NCI-H524 (cell line): ENCODE measurements at places on chromosomes 13 and 19.
A peak's percentile ranks its signal among the peaks of the same experiment; 100 is the strongest.

DNA sequence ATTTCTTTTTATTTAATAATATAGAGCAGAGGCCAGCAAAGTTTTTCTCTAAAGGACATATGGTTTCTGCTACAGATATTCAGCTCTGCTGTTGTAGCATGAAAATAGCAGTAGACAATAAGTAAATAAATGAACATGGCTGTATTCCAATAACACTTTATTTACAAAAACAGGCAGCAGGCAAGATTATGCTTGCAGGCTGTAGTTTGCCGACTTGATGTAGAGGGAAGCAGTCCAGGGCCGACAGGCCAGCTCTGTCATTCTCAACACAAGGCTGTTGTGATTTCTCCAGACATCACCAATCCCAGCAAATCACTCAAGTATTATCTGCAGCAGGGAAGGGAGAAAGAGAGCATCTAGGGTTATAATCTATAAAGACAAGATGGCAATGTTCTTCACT, 1062.5 kb upstream of the PCDH9 start:
- no peak for DNase-seq

DNA sequence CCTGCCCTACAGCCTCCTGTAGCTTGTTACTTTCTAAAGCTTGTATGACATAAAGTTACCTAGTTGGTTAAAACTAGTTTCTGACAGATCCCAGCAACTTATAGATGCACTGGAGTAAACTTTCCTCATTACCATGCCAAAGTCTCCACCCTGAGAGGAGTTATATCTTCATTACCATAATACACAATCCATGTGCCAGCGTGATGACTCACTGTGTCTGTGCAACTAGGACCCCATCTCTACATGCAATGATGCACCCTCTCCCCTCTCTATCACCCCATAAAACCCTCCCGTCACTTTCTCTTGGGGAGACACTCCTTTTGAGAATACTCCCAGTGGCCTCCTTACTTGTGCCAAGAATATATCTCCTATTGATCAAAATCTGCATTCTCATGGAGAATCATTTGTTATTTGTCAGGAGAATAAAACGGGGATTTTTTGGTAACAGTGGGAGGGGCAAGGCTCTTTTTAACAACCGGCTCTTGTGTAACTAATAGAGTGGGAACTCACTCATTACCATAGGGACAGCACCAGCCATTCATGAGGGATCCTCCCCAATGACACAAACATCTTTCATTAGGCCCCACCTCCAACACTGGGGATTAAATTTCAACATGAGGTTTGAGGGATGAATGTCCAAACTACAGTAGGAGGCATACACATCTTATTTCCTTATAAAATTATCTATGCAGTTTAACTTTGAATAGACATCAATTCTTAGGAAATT, 235.1 kb upstream of the ATXN8OS start:
- DNase-seq, result no peak

DNA sequence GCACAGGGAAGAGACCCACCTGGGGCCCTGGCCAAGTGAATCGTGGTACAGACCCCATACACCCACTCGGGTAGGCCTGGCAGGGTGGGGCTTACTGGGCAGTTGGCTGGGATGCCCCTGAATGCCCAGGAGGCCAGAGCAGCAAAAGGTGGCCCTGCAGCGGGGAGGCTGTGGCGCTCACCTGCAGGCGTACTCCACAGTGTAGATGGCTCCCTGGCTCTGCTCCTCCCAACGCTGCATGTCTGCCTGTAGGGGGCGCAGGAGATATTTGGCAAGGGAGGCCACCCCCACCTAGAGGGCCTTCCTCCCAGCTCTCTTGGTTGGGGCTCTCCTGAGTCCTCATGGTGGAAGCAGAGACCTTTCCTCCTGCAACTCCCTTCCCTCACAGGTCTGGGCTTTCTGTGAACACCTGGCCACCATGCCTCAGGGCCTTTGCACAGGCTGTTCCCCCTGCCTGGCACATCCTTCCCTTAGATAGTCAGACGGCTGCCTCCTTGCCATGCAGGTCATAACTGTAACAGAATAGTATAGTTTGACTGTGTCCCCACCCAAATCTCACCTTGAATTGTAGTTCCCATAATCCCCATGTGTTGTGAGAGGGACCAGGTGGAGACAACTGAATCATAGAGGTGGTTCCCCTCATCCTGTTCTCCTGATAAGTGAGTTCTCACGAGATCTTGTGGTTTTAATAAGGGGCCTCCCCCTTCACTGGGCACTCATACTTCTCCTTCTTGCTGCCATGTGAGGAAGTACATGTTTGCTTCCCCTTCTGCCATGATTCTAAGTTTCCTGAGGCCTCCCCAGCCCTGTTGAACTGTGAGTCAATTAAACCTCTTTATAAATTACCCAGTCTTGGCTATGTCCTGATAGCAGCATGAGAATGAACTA, 5.9 kb downstream of the BORCS8 start:
- peak; percentile 80 for DNase-seq

- DNase-seq, result no peak
Observed at GRCh38 chr19:625257-625656, 8.1 kb downstream of the POLRMT start.

- no peak for DNase-seq
Observed at GRCh38 chr13:93425411-93425810, 198.8 kb downstream of the GPC6 start.

DNA sequence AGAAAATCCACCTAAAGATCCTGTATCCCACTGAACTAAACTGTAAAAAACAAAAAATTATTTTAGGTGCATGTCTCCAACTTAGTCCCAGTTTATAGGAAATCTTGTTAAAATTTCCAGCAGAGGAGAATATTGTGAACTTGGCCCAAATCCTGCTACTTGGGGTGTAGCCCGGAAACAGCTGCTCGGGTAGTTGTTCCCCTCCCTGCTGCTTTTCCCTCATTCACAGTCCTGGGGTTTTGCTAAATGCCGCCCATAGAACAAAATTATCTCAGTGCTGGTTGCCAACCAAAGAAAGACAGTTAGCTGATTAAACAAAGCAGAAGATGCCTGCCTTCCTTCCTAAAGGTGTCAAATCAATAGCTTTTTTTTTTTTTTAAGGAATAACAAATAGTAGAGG, 330.5 kb upstream of the KLF12 start:
- peak; percentile 28 for DNase-seq

DNA sequence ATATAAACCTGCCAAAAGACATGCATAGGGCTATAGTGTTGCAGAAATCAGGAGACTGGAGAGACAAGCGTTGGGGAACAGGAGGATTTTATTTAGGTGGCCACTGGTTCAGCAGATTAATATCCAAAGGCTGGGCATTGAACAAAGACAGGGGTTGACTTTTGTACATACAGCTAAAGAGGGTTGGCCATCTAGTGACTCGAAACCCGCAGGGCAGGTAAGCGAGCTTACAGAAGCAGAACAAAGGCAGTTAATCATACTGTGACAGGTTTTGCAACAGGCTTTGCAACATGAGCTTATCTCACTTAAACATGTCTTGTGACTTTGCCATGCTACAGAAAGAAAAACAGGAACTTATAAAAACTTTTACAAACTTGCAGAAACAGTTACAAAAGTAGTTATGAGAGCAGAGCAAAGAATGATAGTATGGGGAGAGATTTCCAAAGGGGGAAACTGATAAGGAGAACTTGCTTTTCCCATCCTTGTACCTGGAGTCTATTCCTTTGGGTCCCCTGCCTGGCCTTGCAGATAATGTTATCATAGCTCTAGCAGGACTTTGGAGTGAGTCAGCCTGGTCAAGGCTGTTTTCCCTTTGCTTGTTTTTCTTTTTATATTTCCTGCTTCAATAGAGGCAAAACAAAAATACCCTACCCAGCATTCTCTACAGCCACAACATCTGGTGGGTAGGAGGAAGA, 234.2 kb downstream of the PCDH17 start:
- DNase-seq, result no peak

DNA sequence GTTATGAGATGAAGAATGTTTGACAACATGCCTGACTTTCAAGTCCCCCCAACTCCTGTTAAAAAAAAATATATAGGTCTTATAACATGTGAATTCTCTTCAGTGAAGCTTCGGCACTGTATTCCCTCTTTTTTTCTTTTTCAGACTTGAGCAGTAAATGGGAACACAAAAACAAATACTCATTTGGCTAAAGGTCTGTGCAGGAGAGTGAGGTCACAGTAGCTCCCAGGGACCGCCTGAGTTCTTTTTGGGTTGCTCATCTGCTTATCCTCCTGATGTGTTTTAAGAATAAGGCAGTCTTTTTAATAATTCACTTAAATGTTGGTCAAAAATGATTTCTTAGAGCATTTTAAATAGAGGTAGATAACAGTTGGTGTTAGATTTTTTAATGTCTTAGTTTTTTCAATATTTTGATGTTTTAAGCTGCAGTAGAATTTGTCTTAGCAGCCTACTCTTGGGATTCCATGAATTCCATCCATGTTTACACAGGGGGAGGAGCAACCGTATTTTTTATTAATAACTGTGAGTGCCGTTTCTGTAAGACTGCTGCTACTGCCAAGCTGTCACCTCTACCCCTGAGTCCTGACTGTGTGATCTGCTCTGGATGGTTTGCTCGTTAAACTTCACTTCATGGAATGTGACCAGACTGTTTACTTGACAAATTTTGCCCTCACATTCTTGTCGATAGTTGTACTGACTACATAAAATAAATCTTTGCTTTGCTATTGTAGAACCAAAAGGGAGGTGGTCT, 14.9 kb downstream of the HNRNPM start:
- DNase-seq, result no peak

GRCh38 chr19:2252797-2253105, 3.5 kb downstream of the JSRP1 start:
- no peak for DNase-seq

DNA sequence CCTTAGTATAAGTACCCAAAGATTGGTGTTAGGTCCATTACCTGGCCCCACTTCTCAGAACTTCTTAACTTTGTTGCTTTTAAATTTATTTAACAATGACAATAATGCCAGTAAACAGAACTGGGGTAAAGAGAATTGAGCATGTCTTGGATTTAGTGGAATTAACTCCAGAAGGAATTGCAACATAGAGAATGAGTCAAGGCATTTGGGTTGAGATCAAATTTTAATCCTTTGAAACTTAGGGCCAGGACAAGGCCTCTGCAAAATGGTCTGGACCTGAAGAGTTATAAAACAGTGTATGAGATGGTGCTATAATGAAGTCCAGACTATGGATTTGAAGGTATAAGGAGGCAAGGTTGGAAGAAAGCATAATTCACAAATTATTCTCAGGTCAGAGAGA, 1030.4 kb downstream of the SLITRK5 start:
- no peak for DNase-seq

- no peak for DNase-seq
Observed at GRCh38 chr13:79779761-79780160, 298.8 kb downstream of the NDFIP2 start.

GRCh38 chr13:20387441-20387971, 138.2 kb downstream of the CRYL1 start:
- DNase-seq, result no peak

DNA sequence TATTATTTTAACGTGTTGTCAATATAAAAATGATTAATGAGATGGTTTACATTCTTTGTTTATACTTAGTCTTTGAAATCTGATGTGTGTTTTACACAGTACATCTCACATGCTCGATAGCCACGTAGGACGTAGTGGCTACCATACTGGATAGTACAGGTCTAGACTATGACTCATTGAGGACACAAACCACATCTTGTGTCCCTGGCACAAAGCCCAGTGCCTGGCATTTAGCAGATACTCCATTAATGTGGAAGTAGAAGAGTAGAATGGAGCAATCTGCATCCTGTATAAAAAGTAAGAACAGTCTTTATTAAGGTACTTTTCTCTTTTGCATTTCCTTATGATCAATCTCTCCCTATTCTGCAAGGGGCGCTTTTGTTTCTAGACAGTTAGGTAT, 49.0 kb upstream of the FRY start:
- no peak for DNase-seq

DNA sequence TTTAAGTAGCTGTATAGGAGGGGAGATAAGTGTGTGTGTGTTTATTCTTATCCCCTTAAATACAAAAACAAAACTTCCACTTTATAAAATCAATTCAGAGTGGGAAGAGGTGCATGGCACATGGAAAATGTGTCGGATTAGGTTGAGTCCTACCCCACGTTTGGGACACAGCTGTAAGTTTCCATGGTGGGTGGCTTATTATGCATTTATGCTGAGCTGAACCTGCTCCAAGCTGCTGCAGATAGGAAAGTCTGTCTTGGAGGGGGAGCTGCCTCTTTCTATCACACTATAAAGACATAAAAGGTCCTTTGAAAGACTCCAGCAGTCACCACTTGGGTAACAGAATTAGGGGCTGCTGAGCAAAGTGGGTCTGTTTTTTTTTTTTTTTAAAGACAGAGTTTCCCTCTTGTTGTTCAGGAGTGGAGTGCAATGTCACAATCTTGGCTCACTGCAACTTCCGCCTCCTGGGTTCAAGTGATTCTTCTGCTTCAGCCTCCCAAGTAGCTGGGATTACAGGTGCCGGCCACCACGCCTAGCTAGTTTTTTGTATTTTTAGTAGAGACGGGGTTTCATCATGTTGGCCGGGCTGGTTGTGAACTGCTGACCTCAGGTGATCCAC, 15.2 kb downstream of the ACTN4 start:
- DNase-seq, result no peak

DNA sequence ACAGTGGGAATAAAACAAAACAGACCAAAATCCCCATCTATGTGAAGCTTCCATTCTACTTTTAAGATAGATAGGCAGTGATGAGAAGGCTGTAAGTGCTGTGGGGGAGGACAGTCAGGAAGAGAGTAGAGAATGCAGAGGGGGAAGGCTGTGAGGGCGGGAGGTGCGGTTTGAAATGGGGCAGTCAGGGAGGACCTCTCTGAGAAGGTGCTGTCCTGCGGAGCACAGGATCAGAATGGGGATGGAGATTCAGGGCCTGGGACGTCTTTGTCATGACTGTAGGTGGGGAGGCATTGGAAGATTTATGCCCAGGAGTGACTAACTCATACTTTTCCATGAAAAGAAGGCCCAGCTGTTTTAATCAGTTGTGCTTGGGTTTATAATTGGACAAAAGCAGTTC, 3.9 kb upstream of the GPR183 start:
- no peak for DNase-seq

DNA sequence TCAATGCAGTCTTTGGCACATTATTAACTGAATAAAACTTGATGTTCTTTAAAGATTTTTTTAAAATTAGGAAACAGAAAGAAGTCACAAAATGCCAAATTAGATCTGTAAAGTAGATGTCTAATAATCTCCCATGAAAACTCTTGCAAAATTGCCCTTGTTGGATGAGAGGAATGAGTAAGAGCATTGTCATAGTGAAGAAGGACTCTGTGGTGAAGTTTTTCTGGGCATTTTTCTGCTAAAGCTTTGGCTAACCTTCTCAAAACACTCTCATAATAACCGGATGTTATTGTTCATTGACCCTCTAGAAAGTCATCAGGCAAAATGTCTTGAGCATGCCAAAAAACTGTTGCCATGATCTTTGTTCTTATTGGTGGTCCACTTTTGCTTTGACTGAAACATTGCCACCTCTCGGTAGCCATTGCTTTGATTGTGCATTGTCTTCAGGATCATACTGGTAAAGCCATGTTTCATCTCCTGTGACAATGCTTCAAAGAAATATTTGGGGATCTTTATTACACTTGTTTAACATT, 549.3 kb downstream of the LIG4 start:
- no peak for DNase-seq

DNA sequence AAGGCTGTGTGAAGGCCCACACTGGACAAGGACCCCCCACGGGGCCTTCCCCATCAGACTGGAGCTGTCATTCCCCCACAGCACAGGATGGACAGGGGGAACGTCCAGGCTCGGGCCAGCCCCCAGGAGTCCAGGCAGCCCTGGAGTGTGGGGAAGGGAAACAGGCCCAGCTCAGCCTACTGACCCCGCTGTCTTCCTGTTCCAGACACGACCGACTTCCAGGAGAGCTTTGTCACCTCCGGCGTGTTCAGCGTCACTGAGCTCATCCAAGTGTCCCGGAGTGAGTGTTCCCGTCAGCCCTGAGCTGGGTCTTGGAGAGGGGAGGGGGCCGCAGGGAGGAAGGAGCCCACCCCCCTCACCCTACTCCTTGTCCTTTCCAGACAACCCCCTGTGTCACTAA, 47.0 kb downstream of the SMIM24 start:
- no peak for DNase-seq
